ENCODE measurements at places on chromosomes 16 and 17. TPM values are rescaled to one million over a fixed set of nuclear protein-coding genes. Genes with fewer than 3 reads are reported as not detected.
A peak's percentile ranks its signal among the peaks of the same experiment; 100 is the strongest.

DNA sequence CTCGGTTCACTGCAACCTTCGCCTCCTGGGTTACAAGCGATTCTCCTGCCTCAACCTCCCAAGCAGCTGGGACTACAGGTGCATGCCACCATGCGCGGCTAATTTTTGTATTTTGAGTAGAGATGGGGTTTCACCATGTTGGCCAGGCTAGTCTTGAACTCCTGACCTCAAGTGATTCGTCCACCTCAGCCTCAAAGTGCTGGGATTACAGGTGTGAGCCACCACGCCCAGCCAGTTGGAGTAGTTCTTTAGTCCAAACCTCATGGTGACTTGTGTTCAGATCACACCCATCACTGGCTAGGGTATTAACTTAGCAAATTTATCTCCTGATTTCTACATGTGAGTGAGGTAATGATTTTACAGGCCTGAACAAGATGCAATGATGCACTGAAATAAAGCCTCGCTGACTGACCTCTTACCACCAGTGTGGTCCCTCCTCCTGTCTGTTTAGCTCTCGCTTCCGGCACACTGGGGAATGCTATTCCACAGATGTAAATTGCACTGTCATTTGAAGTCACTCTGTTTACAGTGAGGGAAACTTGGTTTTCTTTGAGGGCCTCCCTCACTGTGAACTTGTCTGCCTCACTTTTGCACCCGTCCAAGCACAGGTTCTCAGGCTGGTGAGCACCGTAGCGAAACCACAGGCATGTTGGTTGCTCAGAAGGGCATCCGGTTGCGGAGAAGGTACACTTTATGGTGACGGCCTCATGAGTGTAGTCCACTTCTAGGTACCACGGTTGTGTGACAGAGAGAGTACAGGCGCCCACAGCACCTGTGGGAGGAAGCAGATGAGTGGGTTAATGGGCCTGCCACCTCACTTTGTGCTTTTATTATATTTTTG lies 5.5 kb downstream of the IGSF6 start:
- DNase-seq = no peak

DNA sequence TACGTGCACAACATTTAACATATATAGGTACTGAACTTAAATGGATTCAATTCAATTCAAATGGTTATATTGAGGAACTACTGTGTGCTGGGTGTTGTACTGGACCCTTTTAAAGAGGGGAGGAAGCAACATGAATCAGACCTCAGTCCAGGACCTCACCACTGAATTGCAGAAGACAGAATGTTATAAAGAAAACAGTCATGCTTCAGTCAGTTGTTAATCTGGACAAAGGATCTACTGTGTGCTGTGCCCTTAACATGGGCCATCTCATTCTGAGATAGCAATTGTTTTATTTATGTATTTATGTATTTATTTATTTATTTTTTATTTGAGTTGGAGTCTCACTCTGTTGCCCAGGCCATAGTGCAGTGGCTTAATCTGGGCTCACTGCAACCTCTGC lies 240.1 kb downstream of the HAPSTR1 start:
- no peak for DNase-seq

DNA sequence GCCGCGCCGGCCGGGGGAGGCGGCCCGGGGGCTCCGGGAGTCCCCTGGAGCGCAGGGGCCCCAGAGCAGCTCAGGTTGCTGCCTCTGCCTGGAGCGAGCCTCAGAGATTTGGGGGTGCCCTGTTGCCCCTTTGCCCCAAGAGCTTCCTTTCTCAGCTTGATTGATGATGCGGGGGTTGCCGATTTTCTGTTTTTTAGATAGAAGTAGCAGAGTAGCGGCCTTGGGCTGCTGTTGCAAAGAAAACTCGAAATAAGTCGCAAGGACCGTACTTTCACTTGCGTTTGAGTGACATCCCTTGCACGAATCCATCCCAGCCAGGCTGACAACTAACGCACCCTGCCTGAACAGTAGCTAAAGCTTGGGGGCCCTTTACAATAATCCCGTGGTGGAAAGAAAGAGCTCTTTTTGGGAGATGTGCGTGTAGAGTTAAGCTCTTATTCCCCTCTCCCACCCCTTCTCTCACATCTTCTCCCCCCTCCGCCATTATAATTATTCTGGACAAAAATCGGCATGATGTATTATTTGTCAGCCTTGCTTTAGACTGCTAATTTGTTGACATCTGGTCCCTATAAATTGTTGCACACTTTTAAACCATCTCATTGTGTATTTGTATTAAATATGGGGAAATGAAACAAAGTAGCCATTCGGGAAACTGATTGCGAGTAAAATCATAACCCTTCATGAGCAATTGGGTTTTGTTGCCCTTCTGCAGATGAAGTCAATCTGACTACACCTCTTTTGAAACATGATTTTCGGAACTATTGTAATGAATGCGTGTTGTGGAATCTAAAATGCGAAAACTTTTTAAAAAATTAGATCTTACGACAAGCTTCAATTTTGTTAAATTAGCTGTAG lies 873 bp downstream of the USP10 start:
- peak; percentile 45 for DNase-seq

GRCh38 chr16:83040174-83040573 lies 413.4 kb downstream of the CDH13 start:
- no peak for DNase-seq

- DNase-seq = no peak
Observed at GRCh38 chr16:22425036-22425801, 50.8 kb upstream of the CDR2 start.

- peak; percentile 14 for DNase-seq
Observed at GRCh38 chr16:48317614-48318315, 67.4 kb downstream of the SIAH1 start.

DNA sequence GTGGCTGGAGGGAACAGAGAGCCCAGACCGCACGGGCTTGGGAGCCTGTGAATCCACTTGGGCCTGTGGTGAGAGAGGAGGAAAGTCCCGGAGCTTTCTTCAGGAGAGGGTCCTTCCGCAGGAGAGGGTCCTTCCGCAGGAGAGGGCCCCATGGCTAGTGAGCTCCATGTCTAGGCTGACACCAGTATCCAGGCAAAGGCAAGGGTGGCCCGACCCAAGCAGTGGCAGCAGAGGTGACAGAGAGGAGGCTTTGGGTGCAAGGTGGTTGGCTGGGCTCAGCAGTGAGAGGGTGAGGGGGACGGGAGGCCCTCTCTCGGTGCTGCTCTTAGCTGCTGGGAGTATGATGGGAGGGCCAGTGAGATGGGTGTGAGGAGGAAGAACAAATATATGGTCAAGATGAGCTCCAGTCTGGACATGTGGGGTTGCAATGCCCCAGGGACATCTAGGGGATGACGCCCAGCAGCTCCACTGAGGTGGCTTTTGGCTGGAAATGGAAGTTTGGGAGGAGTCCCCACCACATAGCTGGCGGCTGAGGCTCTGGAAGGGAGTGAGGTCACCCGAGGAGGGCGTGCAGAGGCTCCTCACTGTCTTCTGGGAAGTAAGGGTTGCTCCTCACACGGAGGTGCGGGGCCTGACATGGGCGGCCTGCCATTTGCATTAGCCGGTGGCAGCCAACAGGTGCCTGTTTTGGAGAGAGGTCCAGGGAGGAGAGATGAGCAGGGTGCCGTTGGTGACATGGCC lies 2.3 kb upstream of the HSD3B7 start:
- DNase-seq = no peak

GRCh38 chr16:81810894-81811538 lies 31.9 kb downstream of the PLCG2 start:
- no peak for DNase-seq

DNA sequence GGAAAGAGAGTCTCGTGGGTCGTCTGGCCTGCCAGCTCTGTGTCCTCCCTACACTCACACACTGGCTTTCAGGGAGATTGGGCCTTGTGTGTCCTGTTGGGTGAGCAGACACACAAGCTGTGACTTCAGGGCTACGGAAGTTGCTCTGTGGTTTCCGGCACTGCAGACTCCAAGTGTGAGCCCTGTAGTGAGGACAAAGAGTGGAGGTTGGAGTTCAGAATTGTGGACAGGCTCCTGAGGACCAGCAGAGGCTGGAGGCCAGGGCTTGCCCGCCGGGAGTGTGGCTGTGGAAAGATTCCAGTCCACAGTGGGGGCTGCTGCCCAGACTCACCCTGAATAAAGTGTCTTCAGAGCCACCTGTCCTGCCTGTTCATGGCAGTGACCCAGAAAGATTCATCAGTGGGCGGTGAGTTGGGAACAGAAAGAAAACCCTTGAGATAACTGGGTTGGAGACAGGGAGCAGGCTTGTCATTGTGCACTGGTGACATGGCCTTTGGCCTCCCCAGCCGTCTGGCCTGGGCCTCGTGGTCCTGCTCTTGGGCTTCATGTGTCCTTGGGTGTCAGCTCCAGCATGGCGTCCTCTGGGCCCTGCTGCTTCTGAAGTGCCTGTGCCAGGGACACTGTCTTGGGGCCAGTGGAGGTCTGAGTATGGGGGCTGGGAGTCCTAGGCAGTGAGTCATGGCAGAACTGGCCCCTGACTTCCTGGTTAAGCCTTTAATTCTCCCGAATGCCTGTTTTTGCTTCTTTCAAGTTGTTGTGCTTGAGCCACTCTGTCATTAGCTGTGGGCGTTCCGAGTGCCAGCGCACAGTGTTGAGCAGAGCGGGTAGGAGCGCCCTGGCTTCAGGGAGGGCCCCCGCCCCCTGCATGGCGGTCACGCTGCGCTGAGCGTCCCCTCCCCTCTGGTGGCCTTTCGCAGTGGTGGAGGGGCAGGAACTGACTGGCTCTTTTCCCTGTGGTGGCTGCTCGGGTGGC lies 19.9 kb upstream of the ZNF750 start:
- peak; percentile 28 for DNase-seq

- no peak for DNase-seq
Observed at GRCh38 chr16:18582902-18583301, 21.0 kb upstream of the NOMO2 start.

- no peak for DNase-seq
Observed at GRCh38 chr16:17357307-17358062, 113.3 kb downstream of the XYLT1 start.

DNA sequence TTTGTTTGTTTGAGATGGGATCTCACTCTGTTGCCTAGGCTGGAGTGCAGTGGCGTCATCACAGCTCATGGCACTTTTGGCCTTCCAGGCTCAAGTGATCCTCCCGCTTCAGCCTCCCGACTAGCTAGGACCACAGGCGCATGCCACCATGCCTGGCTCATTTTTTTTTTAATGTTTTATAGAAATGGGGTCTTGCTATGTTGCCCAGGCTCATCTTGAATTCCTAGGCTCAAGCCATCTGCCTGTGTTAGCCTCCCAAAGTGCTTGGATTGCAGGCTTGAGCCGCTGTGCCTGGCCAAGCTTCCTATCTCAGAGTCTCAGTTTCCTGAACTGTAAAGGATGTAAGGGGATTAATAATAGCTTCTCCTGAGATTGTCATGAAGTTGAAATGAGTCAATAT lies 8.0 kb downstream of the SBK1 start:
- no peak for DNase-seq

The KRT9 gene
- total RNA-seq = not detected

The PDILT gene
- total RNA-seq = not detected

The TAT gene
- total RNA-seq = not detected

The PNMT gene
- total RNA-seq = not detected

The KRTAP1-5 gene
- not detected for total RNA-seq

The CACNA1H gene
- total RNA-seq = 25.0 TPM

The LPO gene
- not detected for total RNA-seq
